ENCODE measurements at places on chromosomes 3 and 15.

GRCh38 chr15:92576597-92577200, 78.9 kb downstream of the FAM174B start:
- no peak for DNase-seq

GRCh38 chr3:139642996-139643395, 34.8 kb downstream of the NMNAT3 start:
- no peak for DNase-seq

DNA sequence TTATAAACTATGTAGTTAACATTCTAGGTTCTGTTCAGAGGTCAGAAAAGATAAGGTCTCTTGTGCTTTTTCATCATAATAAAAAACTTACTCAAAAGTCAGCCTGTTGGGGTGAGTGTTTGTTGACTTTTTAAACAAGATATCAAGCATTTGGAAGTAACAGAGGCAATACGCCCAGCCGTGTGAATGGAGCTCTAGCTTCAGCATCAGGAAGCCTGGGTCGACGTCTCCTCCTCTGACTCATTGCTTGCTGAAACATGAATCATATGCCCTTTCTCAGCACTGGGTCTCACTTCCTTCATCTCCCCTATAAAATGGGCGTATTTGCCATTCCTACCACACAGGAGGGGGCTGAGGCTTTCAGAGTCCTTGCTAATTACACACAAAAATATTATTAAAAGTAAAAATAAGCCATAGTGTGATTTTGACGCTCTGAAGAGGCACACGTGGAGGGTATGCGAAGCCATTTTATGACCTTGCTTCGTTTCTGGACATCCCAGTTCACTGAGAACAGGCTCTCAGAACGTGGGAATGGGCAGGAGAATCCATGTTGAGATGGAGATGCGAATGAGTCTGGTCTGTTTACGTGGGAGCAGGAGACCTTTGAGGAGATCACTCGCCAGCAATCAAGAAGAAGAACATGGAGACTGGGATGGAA, 220.8 kb upstream of the TPRG1 start:
- no peak for DNase-seq

DNA sequence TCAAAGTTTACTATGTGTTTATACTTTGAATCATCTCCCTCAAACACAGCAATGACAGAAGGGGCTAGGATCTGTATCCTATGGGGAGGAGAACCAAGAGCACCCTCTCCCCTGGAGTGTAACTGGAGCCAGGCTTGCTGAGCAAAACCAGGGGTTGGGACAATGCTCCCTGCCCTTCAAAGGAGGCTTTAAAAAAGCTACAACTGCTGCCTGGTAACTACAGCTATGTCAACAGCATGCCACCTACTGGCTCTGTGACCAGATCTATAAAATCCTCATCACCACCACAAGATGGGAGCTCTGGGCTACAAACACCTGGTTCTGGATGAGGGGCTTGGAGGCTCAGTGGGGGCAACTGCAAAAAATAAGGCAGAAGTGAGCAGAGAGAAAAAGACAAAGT, 61.9 kb downstream of the ANO10 start:
- no peak for DNase-seq

DNA sequence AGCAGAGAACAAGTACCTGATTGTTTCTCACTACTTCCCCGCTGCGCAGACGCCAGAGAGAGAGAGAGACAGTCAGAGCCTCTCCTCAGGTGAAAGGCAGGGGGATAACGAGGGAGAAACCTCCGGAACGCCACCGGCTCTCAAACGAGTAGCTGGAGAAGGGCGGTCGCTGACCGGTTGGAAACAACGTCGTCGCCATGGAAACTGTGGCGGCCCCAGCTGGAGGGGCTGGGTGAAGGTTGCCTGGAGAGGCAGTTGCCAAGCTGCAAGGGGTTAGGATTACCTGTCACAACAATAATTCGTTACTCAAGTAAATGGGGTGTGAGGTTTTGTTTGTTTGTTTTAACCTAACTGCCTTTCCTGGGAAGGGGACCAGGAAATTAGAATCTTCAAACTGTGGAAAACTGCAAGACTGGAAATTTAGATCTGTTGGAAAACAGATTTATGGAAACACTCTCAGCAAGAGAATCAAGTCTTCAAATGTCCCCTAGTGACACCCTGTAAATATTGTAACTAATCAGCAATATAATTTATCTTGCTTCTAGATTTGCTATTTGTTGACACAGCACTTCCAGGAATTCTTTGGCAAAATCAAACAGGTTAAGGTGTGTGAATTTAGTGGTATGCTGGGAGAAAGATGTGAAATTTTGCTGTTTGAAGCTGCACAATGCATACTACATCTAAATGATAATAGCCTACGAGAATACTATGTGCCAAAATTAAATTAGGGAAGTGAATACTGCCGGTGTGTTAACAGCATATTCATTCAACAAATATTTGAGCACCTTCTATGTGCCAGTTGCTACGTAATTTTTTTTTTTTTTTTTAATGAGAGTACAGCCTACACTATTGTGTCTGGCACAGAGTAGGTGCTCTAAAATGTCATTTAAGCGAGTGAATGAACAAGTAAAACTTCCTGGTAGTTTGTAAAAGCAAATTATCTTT, at the start of gene DNAH12:
DNAH12 (minus strand) TSS at position 164 of the 945 bp plus-strand sequence. CDS start 1,474 bp downstream, outside the sequence.
- DNase-seq = no peak

GRCh38 chr3:125032100-125032643, 23.6 kb downstream of the HEG1 start:
- no peak for DNase-seq

DNA sequence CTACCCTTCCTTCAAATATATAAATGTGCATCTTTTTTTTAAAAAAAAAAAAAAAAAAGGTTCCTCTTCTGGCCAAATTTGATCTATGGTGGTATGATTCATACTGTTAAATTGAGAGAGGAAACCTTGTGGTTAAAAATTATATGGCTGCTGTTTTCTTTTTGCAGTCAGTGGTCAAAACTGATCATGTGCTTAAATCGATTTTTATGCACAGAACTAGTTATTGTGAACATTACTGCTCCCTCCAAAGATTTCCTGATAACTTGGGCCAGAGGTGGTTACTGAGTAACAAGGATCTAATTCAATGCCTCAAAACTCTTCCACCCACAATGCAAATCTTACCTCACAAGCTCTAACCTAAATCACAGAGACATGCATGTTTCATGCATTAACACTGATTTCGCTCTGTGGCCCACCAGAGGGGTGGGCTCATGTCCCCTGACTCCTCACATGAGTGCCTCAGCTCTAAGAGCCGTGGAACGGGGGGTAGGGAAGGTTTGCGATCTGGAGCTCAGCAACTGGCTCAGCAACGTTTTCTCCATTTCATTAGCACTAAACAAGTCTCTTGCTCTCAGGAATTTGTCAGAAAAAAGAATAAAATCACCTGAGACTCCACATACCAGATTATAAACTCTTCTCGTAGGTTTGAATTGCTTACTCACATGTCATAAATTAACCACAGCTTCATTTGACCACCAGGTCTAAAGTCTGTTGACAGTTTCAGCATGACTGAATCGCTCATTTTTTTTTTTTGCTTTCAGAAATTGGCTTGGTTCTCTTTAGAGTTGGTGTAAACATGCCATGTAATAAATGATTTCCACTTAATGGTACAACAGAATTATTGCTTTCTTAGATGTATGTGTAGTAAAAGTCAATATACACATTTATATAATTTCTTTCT, 280.4 kb downstream of the CD47 start:
- no peak for DNase-seq

DNA sequence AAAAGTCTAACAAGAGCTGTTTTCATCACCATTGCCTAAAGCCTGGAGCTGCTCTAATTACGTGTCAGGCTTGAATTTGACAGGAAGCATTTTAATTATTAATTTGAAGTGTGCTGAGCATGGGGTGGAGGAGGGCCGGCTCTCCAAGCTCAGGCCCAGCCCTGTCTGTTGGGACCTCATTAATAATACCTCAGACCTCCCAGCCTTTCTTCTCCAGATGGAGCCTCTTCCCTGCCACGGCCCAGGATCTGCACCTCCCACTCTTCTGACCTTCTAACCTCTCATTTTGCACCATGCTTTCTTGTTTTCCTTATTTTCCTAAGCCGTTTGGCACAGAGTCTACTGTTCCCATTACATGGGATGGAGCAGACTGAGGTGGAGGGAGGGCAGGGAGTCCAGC, 30.0 kb downstream of the INSYN1 start:
- no peak for DNase-seq

DNA sequence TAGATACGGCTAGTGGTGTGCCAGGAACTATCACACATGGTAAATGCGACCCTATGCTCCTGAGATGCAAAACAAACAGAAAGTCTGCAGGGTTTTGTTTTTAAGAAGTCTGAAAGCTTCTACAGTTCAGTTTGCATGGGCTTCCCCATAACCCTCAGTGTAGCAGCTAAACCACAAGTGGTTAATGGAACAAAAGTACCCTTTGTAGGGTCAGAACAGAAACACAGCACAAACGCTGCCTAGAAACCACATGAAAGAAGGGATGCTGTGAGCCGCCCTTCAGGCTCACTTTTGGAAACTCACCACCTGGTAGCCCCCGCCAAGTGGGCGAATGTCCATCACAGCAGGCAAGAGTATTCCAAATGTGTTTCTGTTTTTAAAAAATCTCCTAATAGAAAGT, 46.2 kb downstream of the CTDSPL start:
- DNase-seq = no peak

GRCh38 chr3:57803647-57804081, 47.6 kb downstream of the SLMAP start:
- DNase-seq = no peak

DNA sequence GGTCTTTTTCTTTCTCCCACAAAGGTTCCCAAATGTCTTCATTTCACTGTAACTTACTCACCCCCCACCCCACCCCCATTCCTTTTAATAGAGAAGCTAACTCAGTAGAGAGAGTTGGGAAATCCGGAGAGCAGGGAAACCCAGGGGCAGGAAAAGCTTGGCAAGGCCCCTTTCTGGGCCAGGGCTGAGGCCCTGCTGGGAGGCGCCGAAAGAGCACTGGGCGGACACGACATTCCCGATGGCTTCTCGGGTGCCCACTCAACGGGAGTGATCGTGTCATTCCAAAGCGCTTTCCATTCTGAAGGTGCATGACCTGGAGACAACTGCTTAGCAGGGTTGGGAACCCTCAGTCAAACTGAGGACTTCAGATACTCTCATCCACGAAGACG, 1.6 kb upstream of the DALRD3 start:
- no peak for DNase-seq

DNA sequence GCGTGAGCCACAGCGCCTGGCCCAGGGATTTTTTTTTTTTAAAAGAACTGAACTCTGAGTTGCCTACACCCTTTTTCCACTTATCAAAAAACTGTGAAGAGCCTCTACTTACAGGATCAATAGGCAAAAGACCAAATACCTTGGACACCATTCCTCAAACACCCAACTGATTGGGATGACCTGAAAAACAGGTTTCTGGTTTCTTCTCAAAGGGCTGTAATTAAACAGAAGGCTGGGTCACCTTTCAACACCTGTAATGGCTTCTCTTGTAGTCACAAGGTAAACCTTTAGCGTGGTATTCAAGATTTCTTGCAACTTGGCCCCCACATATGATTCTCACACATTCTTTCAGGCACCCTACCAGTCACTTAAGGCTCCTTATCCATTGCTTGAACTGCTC, 38.4 kb upstream of the PLXND1 start:
- DNase-seq = no peak

GRCh38 chr15:70146771-70147170, 49.1 kb upstream of the TLE3 start:
- DNase-seq = no peak

DNA sequence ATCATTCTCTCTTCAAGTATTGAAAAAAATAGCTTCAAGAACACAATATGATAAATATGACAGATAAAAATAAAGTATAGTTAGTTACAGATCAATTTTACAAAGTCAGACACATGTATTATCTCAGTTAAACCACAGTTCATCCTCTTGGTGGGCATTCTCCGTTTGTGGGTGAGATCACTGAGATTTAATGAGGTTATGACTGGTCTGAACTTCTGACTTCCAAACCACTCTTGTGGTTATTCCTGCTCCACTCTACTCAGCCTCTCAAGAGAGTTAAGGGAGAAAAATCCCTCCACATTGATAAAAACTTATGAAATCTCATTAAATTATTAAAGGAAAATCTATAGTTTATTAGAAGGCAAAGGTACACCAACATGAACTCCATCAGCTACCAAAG, 229.9 kb upstream of the LRTM1 start:
- no peak for DNase-seq

DNA sequence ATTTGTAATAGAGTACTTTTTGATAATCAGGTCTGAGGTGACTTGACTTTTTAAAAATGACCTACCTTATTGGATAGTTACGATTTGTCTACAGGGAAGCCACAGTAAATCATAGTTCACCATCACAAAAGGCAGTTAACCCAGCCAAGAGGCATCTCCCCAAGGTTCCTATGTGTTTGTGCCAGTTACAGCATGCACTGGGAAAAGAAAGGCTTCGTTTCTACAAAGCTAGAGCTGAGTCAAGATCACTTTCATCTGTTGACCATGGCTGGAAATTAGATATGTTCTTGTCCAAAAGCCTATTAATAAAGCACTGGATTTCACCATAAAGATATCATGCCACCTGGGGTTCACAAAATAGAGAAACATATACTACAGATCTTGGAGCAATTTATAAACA, 139.9 kb downstream of the GREM1 start:
- no peak for DNase-seq

- DNase-seq = peak; percentile 65
Observed at GRCh38 chr3:154120961-154121700, at the start of gene ARHGEF26. Gene ARHGEF26, plus strand, starts transcription at chr3:154121390. Its CDS starts 603 bp downstream, at chr3:154121993.

- no peak for DNase-seq
Observed at GRCh38 chr3:22537560-22537959, 665.6 kb upstream of the UBE2E2 start.

DNA sequence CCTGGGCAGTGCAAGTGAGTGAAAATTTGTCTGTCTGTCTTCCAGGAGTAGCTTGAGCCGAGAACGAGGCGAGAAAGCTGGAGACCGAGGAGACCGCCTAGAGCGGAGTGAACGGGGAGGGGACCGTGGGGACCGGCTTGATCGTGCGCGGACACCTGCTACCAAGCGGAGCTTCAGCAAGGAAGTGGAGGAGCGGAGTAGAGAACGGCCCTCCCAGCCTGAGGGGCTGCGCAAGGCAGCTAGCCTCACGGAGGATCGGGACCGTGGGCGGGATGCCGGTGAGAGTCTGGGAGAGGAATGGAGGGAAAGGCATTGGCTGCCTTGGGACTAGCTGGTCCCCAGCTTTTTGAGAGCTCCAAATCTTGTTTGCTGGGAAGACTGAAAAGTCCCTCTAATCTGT, 10.2 kb upstream of the FAM131A start:
- DNase-seq = no peak

GRCh38 chr3:178736300-178736699, 200.1 kb downstream of the KCNMB2 start:
- no peak for DNase-seq

GRCh38 chr3:160686955-160687535, 10.1 kb downstream of the ARL14 start:
- DNase-seq = no peak

- no peak for DNase-seq
Observed at GRCh38 chr3:108251265-108251664, 29.0 kb upstream of the IFT57 start.

DNA sequence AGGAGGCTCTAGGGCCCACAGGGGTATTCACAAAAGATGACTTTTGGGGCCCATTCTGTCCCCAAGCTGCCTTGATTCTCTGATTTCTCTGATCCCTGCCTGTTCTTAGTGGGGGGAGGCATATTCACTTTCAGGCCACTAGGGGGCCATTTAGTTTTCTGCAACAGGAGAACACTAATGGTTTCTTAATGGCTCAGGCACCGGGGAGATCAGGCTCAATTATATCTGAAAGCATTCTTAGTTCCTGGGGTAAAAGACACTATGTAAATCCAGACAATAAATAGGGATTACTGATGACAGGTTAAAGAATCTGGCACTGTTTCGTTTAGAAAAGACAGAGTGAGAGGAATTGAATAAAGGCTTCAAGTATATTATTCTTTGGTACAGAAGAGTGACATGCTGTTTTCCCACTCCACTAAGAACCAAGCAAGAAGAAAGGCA, 2.5 kb upstream of the INAFM2 start:
- DNase-seq = no peak
